ENCODE measurements at places on chromosomes 16 and 17.

DNA sequence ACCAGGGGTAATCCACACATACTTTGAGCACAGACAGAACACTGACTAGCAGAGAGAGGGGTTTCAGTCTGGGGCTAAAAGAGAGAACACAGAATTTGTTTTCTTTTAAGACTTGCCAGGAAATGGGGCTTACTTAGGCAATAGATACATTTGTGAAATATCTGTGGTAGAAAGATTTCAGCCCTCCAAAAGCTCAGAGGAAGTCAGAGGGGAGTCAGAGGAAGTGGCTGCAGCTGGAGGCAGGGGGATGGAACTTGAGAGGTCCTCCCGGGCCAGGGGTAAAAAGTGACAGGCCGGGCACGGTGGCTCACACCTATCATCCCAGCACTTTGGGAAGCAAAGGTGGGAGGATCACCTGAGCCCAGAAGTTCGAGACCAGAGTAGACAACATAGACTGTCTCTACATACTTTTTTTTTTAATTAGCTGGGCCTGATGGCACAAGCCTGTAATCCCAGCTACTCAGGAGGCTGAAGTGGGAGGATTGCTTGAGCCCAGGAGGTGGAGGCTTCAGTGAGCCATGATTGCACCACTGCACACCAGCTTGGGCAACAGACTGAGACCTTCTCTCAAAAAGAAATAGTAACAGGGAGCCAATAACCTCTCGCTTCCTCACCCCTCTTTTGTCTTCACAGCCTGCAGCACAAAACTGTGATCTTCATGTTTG lies 49.9 kb downstream of the NLRC5 start:
- no peak for DNase-seq

DNA sequence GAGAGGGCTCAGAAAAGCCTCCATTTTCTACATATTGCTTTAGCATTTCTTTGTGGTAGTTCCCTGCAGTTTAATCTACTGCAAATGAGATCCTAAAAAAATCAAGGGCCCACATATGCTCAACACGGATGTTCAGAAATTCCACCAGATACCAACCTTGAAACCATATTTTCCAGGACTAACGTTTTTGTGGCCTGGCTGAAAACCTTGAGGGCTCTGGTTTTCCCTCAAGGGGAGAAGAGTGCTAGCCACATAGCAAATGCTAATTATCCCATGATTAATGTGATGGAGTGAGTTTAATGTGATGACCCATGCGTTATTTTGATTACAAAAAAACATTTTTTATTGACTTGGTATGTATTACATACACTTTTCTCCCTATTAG lies 68.9 kb downstream of the SNX11 start:
- no peak for DNase-seq

DNA sequence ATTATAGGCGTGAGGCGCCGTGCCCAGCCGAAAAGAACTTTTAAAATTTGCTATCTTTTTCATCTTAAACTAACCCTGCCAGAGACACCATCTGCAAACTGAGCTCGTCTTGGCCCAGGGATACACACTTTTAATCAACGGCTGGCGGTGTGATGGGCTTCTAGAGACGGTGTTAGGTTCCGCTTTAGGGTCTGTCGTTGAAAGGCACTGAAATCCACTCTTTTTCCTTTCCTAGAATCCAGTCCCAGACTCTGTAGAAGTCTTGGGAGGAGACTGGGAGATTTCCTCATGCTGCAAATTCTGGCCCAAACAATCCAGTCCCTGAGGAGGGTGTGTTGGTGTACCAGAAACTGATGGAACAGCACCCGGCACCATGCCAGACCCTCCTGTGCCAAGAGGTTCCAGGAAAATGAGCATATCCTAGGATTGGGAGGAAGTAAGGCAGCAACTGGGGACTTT lies 52.0 kb upstream of the TEX2 start:
- DNase-seq = no peak

- DNase-seq = no peak
Observed at GRCh38 chr16:4625560-4626159, 1.0 kb downstream of the MGRN1 start.

DNA sequence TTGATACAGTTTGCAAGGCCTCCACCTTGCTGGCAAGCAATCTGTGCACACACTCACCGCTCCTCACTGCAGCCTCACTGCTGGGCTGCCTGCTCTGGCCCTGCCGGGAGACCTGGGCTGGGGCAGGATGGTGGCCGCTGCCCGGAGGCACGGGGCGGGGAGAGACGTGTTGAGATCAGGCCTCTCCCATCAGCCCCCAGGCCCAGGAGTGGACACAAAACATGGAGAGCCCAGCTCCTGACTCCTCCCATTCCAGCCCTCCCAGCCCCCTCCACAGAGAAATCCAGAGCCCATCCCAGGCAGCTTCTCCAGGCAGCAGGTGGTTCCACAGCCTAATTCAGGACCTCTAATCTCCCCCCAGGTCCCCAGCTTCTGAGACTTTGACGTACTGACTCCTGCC lies 23.1 kb upstream of the RPL38 start:
- DNase-seq = no peak

GRCh38 chr16:2415085-2415484 lies 14.2 kb upstream of the CCNF start:
- no peak for DNase-seq

- DNase-seq = no peak
Observed at GRCh38 chr17:58278661-58279015, 2.1 kb downstream of the MPO start.

DNA sequence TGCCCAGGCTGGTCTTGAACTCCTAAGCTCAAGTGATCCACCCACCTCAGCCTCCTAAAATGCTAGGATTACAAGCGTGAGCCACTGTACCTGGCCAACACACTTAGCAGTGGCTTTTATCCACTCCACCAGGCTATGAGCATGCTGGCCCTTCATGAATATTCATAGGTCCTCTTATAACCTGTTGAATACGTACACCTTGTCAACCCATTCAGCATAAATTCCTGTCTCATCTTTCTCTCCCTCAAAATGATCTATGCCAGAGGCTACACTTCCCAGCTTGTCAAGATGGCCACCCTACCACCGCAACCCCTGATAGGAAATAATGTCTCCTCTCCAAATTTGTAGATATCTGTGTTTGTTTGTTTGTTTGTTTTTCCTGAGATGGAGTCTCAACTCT lies 11.0 kb upstream of the ZG16 start:
- no peak for DNase-seq

- no peak for DNase-seq
Observed at GRCh38 chr17:61322325-61323002, 77.2 kb upstream of the TBX2 start.

- DNase-seq = no peak
Observed at GRCh38 chr17:42521666-42522262, 14.3 kb upstream of the NAGLU start.

- no peak for DNase-seq
Observed at GRCh38 chr17:2241823-2242222, 61.8 kb downstream of the SMG6 start.

DNA sequence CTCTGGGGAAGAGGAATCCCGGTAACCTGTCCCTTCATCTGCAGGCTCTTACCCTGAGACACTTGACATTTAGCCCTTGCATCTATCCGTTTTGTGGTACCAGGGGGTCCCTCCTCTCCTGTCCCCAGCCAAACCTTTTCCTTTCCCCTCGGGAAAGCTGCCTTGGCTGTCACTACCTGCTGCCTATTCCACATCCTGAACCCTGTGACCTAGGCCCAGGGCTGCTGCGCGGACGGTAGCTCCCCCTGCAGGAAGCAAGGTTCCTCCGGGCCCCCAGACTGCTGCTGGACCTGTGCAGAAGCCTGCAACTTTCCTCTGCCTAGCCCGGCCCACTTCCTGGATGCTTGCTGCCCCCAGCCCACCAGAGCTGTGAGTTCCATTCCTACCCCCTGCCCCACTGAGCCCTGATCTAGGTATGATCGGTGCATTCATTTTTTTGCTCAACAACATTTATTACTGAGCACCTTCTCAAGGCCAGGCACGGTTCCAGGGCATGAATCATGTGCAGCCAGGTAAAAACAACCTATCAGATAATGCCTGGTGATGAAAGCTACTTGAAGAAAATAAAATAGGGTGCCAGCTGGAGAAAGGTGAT lies 10.5 kb upstream of the ALDOA start:
- no peak for DNase-seq

- no peak for DNase-seq
Observed at GRCh38 chr16:82311528-82311927, 141.5 kb upstream of the MPHOSPH6 start.

GRCh38 chr17:36993227-36993626 lies 44.5 kb downstream of the AATF start:
- no peak for DNase-seq

DNA sequence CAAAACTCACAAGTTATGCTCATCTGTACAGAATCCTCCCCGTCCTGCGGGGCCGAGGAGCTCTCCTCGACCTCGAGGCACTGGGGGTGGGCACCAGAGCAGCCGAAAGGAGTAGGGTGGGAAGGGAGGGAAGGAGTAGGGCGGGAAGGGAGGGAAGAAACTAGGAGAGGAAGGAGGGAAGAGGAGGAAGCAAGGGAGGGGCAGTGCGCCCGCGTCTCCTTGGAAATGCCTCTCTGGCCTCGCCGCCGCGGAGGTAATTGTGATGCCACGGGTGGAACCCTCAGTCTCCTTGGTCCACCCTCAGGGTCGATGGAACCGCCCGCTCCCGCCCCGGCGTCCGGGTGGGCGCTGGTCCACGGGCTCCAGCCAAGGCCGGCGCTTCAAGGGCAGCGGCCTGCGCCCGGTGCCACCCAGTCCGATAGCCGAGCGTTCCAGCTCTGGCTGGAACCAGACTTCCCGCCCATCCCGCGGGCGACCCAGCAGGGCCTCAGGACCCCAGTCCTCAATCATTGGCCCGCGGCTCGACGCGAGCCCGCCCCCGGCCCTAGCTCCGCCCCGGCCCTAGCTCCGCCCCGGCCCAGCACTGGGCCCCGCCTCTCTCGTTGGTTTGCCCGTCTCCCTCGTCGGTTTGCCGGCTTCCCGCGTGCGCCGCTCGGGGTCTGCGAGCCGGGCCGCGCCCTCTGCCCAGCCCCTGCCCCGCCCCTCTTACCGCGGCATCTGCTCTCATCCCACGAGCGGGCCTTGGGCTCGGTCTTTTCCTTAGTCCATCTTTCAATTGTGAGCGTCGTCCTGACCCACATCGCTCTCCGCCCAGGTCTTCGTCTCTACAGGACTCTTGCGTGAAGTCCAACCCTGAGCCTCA lies 596 bp downstream of the PROCA1 start:
- peak; percentile 43 for DNase-seq

DNA sequence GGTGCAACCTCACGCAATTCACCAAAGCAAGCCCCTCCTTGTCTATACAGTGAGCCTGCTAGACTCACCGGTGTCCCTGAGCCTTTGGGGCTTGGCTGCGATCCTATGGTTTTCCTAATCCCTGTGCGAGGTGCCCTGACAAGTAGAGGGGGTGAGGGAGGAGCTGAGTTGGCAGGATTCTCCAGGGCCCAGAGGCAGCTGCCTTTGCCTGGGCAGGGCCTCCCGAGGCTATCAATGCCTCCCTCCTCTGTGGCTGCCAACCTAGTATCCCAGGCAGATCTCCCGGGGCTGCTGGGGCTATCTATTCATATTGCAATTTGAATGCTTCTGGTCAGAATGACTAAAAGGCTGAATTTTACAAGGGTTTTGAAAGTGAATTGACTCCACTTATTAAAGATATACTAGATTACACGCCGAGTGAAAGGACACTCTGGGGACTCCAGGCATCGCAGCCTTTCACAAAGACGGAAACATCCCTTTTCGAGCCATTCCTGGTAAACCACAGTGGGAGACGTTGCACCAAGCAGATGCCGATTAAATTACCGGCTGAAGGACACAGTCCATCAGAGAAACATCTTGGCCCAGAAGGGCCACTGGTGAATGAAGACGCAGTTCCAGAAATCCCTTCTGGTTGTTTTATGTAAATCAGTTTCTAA lies 11.3 kb upstream of the PITPNM3 start:
- DNase-seq = no peak

- DNase-seq = no peak
Observed at GRCh38 chr17:68892658-68893057, 62.5 kb downstream of the ABCA8 start.

DNA sequence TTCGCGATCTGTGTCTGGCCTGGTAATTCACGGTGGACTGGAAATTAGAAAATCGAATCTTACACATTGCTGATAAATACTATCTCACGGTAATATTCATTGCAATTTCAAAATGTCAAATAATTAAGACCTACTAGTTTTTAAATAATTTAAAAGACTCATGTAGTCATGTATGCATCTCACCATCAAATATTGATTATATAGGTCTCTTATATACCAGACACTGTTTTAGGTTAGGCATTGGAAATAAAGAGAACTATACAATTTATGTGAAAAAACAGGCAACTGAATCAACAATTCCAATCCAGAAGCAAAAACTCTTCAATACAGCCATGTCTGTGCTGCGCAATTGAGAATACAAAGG lies 7.5 kb upstream of the PIRT start:
- DNase-seq = no peak

DNA sequence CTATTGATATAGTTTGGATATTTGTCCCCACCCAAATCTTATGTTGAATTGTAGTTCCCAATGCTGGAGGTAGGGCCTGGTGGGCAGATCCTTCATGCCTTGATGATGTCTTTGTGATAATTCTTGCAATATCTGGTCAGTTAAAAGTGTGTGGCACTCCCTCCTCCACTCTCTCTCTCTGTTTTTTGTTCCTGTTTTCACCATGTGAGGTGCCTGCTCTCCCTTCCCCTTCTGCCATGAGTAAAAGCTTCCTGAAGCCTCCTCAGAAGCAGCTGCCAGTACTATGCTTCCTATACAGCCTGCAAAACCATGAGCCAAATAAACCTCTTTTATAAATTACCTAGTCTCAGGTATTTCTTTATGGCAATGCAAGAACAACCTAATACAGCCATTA lies 47.3 kb downstream of the TOM1L2 start:
- no peak for DNase-seq

- no peak for DNase-seq
Observed at GRCh38 chr16:88790312-88791211, 5.5 kb upstream of the PIEZO1 start.

DNA sequence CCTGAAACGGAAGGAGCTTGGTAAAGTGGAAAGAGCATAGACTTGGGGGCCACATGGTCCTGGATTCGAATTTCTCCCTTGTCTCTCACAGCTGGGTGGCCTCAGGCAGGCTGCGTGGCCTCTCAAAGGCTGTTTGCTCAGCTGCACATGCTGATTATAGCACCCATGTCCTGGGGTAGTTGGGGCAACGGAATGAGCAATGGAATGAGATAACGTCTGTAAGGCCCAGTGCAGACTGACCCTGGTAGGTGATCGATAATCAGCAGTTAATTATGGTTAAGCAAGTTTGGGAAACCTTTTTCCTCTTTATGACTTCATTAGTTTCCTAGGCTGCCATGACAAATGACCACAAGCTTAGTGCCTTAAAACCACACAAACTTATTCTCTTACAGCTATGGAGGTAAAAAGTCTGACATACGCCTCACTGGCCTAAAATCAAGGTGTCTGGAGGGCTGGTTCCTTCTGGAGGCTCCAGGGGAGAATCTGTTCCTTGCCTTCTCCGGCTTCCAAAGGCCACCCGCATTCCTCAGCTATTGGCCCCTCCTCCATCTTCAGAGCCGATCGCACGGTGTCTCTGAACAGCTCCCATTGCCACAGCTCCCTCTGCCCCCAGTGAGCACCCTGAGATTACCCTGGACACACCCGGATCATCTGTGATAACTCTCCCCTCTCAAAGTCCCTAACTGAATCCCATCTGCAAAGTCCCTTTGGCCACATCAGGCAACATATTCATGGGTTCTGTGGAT lies 294.9 kb upstream of the FOXF1 start:
- DNase-seq = no peak

Measured in NCI-H2029 treated with DMSO at 0.1 percent for 48 hours (cell line).